ENCODE measurements at places on chromosomes 4 and X. TPM values are rescaled to one million over a fixed set of nuclear protein-coding genes. Genes with fewer than 3 reads are reported as not detected.

- no peak overlapping the region for H3K27ac ChIP-seq
- H3K36me3 ChIP-seq, result no peaks in the 10 kb centered on the region
- DNase-seq, result no peak
- no peaks in the 10 kb centered on the region for H3K4me1 ChIP-seq
- H3K27me3 ChIP-seq, result no peaks in the 10 kb centered on the region
Observed at GRCh38 chr4:180081072-180081471, 2162.1 kb upstream of the TENM3 start.

RPS6KA6 gene
- polyA plus RNA-seq, result 6.5 TPM

MSANTD1 gene
- polyA plus RNA-seq, result 0.02 TPM

FHDC1 gene
- 0.14 TPM for polyA plus RNA-seq

BEX3 gene
- 433 TPM for polyA plus RNA-seq

All from fibroblast of lung (primary cell).